ENCODE measurements at places on chromosomes 4 and X. TPM values are rescaled to one million over a fixed set of nuclear protein-coding genes. Genes with fewer than 3 reads are reported as not detected.

DNA sequence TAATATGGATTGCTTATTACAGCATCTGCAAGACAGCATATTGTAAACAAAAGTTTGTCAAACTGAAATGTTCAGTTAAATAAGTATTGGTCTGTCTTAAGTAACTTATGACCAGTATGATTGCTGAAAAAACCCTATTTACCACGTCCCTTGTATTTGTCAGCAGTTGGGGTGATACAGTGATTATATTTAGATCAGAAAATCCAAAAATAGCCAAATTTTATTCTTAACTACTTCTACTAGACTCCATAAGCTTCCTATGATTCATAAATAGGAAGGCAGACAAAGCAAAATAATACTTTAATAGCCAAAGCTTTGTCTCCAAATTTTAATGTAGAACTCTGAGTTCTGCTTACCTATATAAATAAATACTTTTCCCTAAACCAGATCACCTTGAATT, 45.3 kb downstream of the TBCK start:
- H3K4me3 ChIP-seq, result no peak overlapping the region
- peak; percentile 26 for DNase-seq
- no peaks in the 10 kb centered on the region for H3K36me3 ChIP-seq
- peaks cover 24% of the 10 kb centered on the region for H3K4me1 ChIP-seq
- H3K27ac ChIP-seq, result no peak overlapping the region
- no peaks in the 10 kb centered on the region for H3K27me3 ChIP-seq

The STATH gene
- total RNA-seq, result not detected

DNA sequence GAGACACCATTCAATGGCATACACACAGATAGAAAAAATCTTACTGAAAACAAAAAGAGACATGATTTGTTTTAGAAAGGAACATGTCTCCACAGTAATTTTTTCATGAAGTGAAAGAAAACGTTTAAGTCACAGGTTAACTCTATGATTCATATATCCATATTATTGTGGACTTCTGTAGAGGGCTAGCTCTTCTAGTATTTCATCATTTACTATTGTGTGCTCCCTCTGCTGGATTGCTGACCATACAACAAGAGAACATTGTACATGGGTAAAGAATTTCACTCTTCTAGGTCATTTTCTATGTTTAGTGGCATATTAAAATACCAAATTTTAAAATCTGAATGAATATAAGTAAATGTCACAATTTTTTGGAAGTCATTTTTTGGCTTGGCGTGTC, 91.8 kb upstream of the POU3F4 start:
- H3K4me1 ChIP-seq, result no peaks in the 10 kb centered on the region
- H3K36me3 ChIP-seq, result no peaks in the 10 kb centered on the region
- H3K27me3 ChIP-seq, result no peaks in the 10 kb centered on the region
- no peak for DNase-seq

DNA sequence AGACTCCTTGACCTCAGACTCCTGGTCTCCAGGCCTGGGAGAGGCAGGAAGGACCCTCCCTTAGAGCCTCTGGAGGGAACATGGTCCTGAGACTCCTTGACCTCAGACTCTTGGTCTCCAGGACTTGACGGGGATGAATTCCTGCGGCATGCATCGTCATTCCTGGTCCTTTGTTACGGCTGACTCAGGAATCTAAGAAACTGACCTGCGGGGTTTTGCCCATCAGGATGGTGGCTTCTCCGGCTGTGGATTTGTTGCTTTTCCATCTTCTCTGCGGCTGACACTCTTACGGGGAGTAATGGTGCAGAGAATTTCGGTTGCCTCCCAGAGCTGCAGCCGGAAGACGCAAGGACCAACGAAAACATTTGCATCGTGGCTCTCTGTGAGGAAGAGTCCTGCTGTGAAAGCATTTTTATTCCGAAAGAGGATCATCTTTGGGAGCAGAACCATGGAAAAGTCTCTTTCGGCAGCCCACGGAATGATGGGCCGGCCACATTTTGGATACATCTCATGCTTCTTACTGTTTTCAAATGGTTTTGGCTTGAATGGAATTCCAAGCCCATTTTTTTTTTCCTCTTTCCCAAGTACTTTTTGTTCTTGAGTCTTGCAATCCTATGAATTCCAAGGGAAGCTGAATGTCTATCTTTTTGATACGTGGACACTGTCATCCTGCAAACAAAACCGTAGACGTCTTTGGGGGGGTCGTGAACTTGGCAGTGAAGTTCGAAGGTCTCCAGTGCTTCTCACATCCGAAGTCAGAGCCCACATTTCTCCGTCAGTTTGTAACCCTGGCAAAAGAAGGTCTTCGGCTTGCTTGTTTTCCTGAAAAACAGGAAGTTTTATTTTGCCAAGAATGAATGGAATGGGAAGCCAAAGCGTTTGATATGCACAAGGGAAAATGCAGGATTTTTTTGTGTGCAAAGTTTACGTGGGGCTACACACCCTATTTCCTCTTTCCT, 36.5 kb downstream of the SHOX start:
- no peak overlapping the region for H3K4me3 ChIP-seq
- no peak overlapping the region for H3K27ac ChIP-seq
- H3K4me1 ChIP-seq, result no peaks in the 10 kb centered on the region
- no peaks in the 10 kb centered on the region for H3K36me3 ChIP-seq
